ENCODE measurements at places on chromosomes 6 and 20.

DNA sequence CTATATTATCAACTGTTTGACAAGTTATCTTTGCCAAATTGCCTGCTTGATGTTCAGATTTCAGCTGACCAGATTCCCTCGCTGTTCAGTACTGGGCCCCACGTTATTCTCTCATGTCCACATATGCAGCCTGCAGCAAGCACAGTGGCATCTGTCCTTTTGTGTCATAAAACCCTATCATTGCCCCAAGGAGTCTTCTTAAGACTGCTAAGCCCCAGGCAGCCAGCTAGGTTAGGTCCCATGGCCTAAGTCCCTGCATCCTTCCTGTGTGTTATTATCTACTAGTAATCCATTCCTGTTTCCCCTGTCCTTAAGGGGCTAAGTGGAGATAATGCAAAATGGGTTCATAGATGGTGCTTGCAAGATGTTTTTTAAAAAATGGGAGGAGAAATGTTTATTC is 7.2 kb downstream of the KDM1B start:
- DNase-seq: no peak

GRCh38 chr6:112501705-112502104 is 154.6 kb downstream of the RFPL4B start:
- DNase-seq: no peak

GRCh38 chr6:157759028-157759427 is 64.0 kb upstream of the SNX9 start:
- DNase-seq: no peak

DNA sequence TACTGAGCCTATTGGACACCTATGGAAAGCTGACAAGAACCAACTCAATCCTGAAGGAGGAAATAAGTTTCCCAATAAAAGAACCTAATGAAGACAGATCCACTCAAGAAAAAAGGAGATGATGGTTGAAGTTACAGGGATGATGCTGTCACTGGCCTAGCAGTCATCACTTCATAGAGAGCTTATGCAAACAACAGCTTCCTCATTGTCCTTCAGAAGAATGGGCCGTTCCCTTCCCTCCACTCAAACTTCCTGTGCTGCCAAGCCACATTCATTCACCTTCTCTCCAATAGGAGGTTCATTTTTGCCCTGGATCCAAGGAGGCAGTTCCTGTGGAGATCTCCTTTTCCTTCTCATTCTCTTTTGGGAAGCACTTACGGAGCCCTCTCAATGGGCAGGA is 13.8 kb upstream of the PM20D2 start:
- no peak for DNase-seq

DNA sequence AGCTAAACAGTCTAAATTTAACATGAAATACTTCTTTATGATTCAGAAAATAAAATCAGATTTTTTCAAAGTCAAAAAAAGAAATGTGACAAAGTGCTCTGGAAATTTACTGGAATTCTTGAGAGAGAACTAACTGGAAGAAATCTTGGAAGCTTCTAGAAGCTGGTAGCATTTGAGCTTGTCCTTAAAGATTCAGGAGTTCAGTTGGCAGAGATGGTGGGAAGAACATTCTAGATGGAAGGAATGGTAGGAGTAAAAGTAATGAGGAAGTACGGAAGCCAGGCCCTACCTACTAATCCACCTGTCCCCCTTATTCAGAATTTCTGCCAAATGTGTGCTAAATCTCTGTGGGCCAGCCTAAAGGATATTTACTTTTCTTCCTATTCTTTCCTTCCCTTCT is 21.2 kb downstream of the RALY start:
- no peak for DNase-seq

- no peak for DNase-seq
Observed at GRCh38 chr6:152379423-152379822, 257.7 kb downstream of the SYNE1 start.
